ENCODE measurements at places on chromosomes 2 and 18.

DNA sequence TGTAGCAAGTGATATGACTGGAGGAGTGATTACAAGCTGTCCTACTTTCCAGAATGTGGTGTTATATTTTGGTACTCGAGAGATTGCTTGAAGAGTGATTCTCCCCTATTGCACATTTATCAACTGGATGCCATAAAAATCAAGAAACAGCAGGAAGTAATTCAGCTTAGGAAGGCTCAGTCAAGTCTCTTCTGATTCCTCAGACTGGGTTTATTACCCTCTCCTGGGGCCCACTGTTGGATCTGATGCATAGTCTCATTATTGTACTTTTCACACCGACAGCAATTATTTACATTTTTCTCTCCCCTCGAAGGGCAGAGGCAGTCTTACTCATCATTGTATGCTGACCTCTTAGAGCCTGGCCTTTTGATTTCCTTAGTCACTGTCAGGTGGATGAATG is 9.3 kb downstream of the NOSTRIN start:
- no peak for DNase-seq

GRCh38 chr2:134220344-134220974 is 33.4 kb upstream of the MGAT5 start:
- DNase-seq, result no peak

DNA sequence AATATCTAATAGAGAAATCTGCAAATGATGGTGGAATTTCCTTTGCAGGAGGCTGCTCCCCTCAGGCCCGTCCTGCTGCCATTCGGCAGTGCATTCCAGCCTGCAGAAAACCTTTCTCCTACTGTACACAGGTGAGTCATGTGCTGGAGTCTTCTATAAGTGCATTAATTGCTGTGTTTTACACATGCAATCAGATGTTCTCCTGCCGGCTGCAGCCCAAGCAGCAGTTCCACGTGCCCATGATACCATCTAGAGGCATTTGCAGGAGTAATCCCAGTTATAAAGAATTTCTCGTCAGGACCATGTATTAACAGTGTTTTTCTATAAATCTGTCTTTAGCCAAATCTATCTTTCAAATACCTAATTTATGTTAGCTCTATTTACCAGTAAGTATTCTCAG is 304.7 kb upstream of the HNMT start:
- no peak for DNase-seq

- no peak for DNase-seq
Measured at GRCh38 chr2:184504252-184504651, 94.1 kb upstream of the ZNF804A start.

Measured in sigmoid colon (tissue), 7 donors.